ENCODE measurements at places on chromosomes 12 and 14. TPM values are rescaled to one million over a fixed set of nuclear protein-coding genes. Genes with fewer than 3 reads are reported as not detected.

- H3K4me1 ChIP-seq, result peaks cover 100% of the 10 kb centered on the region
- H3K4me3 ChIP-seq, result no peak overlapping the region
- no peaks in the 10 kb centered on the region for H3K36me3 ChIP-seq
- no peak for DNase-seq
These were observed 41.3 kb downstream of the ELK3 start for GRCh38 chr12:96235484-96235826.

DNA sequence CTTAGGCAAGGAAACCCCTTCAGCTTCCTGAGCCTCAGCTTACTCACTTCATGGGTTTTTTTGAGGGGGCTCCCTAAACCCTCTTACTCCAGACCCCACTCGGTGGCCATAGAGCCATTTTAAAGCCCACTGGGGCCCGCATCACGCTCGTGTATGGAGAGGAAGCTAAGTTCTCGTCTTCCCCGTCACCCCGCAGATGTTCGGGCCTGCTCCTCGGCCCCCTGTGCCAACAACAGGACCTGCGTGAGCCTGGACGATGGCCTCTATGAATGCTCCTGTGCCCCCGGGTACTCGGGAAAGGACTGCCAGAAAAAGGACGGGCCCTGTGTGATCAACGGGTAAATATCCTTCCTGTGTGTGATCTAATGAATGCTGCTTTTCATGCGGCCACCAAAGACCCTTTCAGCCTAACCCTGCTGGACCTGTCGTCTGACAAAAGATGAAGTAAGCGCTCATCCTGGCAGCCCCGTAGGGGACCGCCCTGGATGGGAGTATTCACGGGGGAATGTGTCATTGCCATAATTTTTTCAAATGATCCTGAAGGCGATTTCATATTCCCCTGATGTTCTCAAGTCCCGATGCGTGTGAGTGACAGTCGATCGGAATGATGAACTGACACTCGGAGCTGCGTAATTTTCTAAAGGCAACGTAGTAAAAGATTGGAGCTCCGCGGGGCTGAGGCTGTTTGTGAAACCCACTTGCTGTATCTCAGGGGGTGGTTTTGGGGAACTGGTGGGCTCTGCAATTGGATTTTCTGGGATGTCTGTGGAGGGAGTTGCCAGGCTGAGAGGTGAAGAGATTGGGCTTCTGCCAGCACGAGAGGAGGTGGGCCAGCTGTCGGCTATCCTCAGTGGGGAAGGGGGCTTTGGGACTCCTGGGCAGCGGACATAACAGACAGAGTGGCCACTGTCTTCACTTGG is 5.4 kb downstream of the DLK1 start:
- H3K36me3 ChIP-seq, result no peaks in the 10 kb centered on the region
- H3K4me1 ChIP-seq, result peaks cover under 1% of the 10 kb centered on the region
- H3K27me3 ChIP-seq, result no peaks in the 10 kb centered on the region
- no peak overlapping the region for H3K4me3 ChIP-seq
- H3K27ac ChIP-seq, result no peak overlapping the region

GRCh38 chr12:47312808-47313426 is 233.2 kb upstream of the AMIGO2 start:
- H3K27ac ChIP-seq, result no peak overlapping the region
- peaks cover 18% of the 10 kb centered on the region for H3K4me1 ChIP-seq
- no peaks in the 10 kb centered on the region for H3K27me3 ChIP-seq
- no peaks in the 10 kb centered on the region for H3K36me3 ChIP-seq

- no peak overlapping the region for H3K27ac ChIP-seq
- H3K36me3 ChIP-seq, result no peaks in the 10 kb centered on the region
- H3K4me3 ChIP-seq, result no peak overlapping the region
- no peaks in the 10 kb centered on the region for H3K4me1 ChIP-seq
These were observed 440.8 kb downstream of the EGLN3 start for GRCh38 chr14:33510063-33510481.

- no peaks in the 10 kb centered on the region for H3K36me3 ChIP-seq
- H3K4me1 ChIP-seq, result peaks cover 18% of the 10 kb centered on the region
- no peak overlapping the region for H3K27ac ChIP-seq
- H3K27me3 ChIP-seq, result no peaks in the 10 kb centered on the region
These were observed 3.9 kb upstream of the ABHD4 start for GRCh38 chr14:22594156-22594716.

DNA sequence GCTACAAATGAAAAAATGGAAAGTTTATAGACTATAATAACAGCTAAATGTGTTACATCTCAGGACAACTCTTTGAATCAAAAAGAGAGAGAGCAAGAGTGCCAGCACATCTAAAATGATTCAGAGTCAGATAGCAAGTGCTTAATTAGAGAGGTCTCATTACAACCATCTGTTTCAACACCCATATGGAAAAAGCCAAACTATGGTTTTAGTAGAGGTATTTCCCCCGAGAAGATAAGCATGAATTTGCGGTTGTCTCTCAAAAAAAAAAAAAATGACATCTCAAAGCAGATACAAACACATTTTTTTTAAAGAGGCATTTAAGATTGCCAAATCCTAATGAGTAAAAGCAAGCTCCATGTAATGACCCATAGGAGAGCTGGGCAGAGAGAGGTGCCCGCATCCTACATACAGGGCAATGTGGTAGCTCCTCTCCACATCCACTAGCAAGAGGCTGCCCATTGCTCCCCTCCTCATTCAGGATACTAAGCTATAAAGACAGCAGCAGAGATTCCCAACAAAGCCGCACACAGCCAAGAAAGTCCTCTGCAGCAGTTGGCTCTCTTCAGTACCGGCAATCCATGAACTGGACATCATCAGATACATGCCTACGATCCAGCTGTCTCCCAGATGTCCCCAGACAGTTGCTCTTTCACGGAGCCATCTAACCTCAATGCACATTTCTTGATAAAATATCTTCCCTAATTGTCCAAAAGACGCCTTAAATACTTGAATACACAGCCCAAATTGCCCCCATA is 100.4 kb downstream of the EFCAB11 start:
- H3K36me3 ChIP-seq, result no peaks in the 10 kb centered on the region
- H3K27ac ChIP-seq, result no peak overlapping the region
- no peak overlapping the region for H3K4me3 ChIP-seq
- no peaks in the 10 kb centered on the region for H3K4me1 ChIP-seq
- DNase-seq, result no peak
- H3K27me3 ChIP-seq, result no peaks in the 10 kb centered on the region

- no peak for DNase-seq
- peaks cover 59% of the 10 kb centered on the region for H3K36me3 ChIP-seq
- no peak overlapping the region for H3K4me3 ChIP-seq
- H3K4me1 ChIP-seq, result no peaks in the 10 kb centered on the region
- no peak overlapping the region for H3K27ac ChIP-seq
These were observed 7.0 kb upstream of the RPS26 start for GRCh38 chr12:56034586-56035332.

GRCh38 chr12:5018677-5019076 is 25.0 kb upstream of the KCNA5 start:
- no peak overlapping the region for H3K4me3 ChIP-seq
- H3K36me3 ChIP-seq, result no peaks in the 10 kb centered on the region
- no peak for DNase-seq
- H3K4me1 ChIP-seq, result no peaks in the 10 kb centered on the region
- H3K27me3 ChIP-seq, result no peaks in the 10 kb centered on the region

GRCh38 chr14:100294213-100294962 is 11.9 kb downstream of the SLC25A29 start:
- H3K4me3 ChIP-seq, result no peak overlapping the region
- no peaks in the 10 kb centered on the region for H3K27me3 ChIP-seq
- no peak for DNase-seq
- peak overlapping the region; percentile 8 for H3K27ac ChIP-seq
- peaks cover 31% of the 10 kb centered on the region for H3K4me1 ChIP-seq
- peaks cover 44% of the 10 kb centered on the region for H3K36me3 ChIP-seq

DNA sequence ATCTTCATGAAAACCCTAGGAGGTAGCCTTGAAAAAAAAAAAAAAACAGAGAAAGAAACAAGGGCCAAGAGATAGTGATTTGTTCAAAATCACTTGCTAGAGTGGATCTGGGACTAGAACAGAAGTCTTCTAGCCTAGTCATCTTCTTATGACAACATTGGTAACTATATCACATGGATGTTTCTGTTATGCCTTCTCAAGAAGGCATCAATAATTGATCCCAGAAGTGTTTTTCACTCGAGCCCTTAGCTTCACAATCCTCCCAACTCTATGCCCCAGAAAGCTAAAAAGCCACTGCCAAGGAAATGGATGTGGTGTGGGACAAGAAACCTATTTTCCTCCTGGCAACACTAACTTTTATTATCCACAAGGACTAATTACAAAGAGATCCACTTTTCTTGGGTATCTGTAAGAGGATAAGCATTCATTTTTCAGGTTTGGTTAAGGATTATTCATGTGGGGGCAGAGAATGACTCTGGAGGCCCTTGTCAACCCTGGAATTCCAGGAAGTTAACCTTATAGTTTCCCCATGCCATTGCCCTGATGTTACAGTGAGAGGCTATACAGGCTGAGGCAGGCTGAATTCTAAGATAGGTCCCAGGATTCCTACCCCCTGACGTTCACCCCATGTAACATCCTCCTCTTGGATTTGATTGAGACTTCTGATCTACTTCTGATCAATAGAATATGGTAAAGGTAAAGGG is 67.7 kb upstream of the CPM start:
- DNase-seq, result no peak
- no peak overlapping the region for H3K4me3 ChIP-seq
- no peaks in the 10 kb centered on the region for H3K4me1 ChIP-seq
- no peaks in the 10 kb centered on the region for H3K36me3 ChIP-seq

GRCh38 chr14:50524731-50525515 is 7.4 kb downstream of the MAP4K5 start:
- H3K4me1 ChIP-seq, result peaks cover 76% of the 10 kb centered on the region
- no peaks in the 10 kb centered on the region for H3K36me3 ChIP-seq
- no peak overlapping the region for H3K4me3 ChIP-seq
- no peak overlapping the region for H3K27ac ChIP-seq

The FAM186B gene
- total RNA-seq, result 0.17 TPM

DNA sequence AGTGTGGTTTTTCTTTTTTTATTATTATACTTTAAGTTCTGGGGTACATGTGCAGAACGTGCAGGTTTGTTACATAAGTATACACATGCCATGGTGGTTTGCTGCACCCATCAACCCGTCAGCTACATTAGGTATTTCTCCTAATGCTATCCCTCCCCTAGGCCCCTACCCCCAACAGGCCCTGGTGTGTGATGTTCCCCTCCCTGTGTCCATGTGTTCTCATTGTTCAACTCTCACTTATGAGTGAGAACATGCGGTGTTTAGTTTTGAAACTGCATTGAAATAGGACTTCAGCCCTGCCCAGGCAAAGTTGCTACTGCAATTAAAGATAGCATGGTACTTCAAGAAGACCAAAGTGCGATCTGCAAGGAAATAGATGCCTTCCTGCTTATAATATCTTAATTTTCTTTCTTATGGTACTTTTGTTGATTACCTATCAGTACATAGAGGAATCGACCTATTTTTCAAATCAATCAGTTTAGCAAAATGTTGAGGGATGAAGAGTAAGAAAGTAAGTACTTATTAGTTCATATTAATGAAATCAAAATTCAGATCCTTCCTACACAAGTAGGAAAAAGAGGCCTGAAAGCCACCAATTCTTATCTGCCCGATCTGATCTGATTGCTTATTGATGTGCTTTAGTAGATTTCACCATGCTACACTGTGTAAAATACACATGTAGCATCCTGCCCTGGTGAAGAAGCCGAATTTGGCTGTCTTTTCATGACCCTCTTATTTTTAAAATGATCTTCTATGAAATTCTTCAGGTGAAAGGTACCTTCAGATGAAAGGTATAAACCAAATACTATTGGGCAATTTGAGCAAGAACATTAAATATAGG is 1.6 kb downstream of the LTA4H start:
- peaks cover 13% of the 10 kb centered on the region for H3K4me1 ChIP-seq
- H3K27me3 ChIP-seq, result no peaks in the 10 kb centered on the region
- H3K4me3 ChIP-seq, result peak overlapping the region; percentile 73
- no peaks in the 10 kb centered on the region for H3K36me3 ChIP-seq

The CNTN1 gene
- total RNA-seq, result 63.1 TPM

DNA sequence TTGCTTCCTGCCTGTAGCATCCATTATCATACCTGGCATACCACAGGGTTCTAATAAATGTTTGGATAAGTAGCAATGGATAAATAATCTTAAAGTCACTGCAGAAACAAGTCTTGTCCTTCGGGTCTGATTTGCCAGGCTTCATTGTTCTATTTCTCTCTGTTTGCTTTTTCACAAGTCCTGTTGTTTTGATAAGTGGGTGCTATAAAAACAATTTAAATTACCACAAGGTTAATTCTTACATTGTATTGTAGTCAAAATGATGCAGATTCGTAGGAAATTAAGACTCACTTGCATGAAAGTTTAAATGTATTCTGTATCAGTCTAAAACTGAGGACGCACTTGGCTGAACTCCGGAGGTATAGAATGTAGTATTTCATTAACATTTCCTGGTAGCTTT is 429.9 kb downstream of the NELL2 start:
- no peaks in the 10 kb centered on the region for H3K36me3 ChIP-seq
- no peaks in the 10 kb centered on the region for H3K27me3 ChIP-seq
- H3K4me1 ChIP-seq, result no peaks in the 10 kb centered on the region
- no peak overlapping the region for H3K27ac ChIP-seq

- no peaks in the 10 kb centered on the region for H3K36me3 ChIP-seq
- no peak overlapping the region for H3K27ac ChIP-seq
- peaks cover 36% of the 10 kb centered on the region for H3K27me3 ChIP-seq
- no peak for DNase-seq
- no peak overlapping the region for H3K4me3 ChIP-seq
- H3K4me1 ChIP-seq, result peaks cover 10% of the 10 kb centered on the region
These were observed 197.6 kb downstream of the PHETA1 start for GRCh38 chr12:111171345-111171744.

GRCh38 chr14:35167496-35167895 is 45.1 kb downstream of the PRORP start:
- H3K36me3 ChIP-seq, result no peaks in the 10 kb centered on the region
- no peak overlapping the region for H3K27ac ChIP-seq
- DNase-seq, result no peak
- no peaks in the 10 kb centered on the region for H3K27me3 ChIP-seq

The HNF1A gene
- total RNA-seq, result not detected

DNA sequence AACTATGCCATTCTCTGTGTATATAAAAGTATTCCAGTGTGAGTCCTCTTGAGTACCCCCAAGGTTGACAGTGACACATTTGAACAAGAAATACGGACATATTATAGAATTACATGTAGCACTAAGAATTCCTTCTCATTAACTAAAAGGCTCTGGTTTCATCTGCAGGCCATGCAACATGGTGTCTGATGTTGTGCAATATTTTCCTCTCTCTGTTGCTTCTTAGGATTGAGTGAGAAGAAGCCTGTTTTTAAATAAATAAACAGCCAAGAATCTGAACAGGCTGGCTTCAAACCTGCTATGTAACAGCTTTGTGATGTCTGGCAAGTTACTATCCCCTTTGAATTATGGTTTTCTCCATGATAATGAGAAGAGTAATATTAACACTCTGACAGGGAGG is 22.2 kb upstream of the CCER1 start:
- H3K4me1 ChIP-seq, result no peaks in the 10 kb centered on the region
- H3K27me3 ChIP-seq, result no peaks in the 10 kb centered on the region
- no peaks in the 10 kb centered on the region for H3K36me3 ChIP-seq
- H3K27ac ChIP-seq, result no peak overlapping the region
- H3K4me3 ChIP-seq, result no peak overlapping the region

The ASCL1 gene
- not detected for total RNA-seq

The YARS2 gene
- total RNA-seq, result 15.0 TPM

DNA sequence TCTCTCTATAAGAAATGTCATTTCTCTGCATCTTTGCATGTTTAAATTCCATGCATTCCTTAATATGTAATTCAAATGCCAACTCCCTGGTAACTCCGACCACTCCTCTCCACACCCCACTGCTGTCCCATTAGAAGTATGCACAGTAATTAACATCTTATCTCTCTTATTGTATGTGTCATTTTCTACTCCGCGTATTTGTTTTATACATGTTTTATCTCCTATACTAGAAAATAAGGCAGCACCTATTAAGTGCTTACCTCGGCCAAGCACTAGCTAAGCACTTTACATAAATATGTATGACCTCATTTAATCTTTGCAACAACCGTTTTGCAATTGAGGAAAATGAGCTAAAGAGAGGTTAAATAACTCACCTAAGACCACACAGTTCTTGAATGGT is 469.8 kb downstream of the BCAT1 start:
- H3K27me3 ChIP-seq, result no peaks in the 10 kb centered on the region
- no peak overlapping the region for H3K27ac ChIP-seq
- no peaks in the 10 kb centered on the region for H3K4me1 ChIP-seq
- DNase-seq, result no peak

All from esophagus muscularis mucosa (tissue), 4 donors.